Caki2 (cell line): ENCODE measurements at places on chromosomes 6 and 20.
A peak's percentile ranks its signal among the peaks of the same experiment; 100 is the strongest.

GRCh38 chr6:136549300-136550044, 750 bp downstream of the MAP7 start:
- peak; percentile 31 for DNase-seq

DNA sequence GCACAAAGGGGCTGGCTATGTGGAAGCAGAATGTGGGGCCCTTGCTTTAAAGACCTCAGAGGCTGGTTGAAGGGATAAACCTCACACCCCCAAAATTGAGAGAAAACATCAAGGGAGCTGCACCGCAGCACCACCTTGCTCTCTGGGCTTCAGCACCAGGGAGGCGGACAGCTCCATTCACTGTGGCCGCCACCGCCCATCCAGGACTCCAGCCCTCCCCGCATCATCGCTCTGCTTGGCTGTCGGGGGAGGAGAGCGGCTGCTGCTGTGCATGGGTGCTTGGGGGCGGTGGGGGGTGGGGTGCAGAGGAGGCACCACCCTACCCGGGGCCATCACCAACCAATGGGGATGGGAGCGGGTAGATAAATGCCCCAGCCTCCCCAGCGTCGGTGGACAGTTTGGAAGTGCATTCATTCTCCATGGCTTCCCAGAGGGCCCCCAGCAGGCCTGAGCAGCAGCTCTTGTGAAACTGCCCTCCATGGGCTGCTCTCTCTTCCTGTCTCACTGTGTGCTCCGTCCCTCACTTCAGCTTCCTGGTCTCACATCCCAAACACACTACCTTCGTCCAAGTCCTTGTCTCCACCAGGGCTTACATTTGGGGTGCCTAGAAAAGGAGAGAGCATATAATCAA, 75.7 kb upstream of the BHLHE23 start:
- DNase-seq = peak; percentile 54

DNA sequence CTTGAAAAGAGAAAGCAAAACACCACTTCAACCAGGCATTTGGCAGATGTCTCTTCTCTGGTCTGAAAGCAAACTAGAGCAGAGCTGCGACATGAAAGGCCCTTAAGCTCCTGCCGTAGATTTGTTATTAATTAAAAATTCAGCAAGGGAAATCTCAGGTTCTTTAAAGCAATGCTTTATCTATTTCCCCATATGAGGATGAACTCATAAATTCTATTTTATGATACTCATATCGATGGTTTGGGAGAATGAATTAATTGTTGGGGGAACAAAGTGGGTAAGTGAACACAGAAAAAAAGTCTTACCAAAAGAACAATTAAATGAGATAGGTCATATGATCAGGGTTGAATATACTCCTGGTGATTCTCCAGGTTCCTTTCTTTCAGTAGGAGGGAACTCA, 464.7 kb upstream of the SLC35B3 start:
- no peak for DNase-seq

DNA sequence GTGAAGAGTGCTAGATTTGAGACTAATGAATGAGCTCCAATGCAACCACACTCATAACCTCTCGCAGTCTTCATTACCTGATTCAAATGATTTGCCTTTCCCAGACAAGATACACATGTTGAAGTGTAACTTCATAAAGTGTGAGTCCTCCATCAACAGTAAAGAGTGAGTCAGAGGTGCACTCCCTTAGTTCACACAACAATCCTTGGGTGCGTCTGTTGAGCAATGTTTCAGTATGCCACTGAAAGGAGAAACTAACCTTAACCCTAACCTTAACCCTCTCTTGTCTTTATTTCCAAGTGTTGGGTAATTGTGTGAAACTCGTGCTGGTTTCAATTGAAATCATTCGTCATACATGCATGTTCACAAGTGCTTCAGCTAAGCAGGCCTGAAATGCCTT, 21.0 kb upstream of the RIN2 start:
- no peak for DNase-seq

DNA sequence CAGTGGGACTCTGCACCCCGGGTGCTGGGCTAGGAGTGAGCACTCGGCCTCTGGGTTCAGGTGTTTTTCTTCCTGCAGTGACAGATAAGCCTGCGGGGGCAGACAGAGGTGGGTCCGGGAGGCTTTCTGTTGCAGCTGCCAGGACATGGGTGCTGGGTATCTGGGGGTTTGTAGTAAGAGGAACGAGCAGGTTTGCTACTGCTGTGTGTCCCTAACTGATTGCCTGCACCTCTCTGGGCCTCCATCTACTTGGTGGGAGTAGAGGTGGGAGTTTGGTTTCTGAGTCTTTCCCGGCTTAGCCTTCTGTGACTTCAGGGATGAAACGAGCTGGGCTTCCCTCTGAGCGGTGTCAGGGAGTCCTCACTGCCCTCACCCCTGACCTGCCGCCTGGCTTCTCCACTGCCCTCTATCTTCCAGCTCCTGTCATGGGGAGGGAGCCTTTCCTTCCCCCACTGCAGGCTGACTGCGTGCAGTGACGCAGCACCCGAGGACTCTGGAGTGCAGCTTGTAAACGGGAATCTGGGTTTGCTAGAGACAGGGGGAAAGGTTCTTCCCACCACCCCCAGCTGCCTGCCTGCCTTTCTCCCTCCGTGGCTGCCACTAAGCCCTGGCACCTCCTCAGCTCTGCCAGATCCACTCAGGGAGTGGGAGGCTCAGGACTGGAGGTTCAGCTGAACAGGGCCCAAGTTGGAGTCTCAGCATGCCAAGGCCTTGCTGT, 6.7 kb downstream of the DLGAP4 start:
- DNase-seq = no peak

GRCh38 chr6:26170181-26170580, 83.0 kb downstream of the HFE start:
- DNase-seq = peak; percentile 29

DNA sequence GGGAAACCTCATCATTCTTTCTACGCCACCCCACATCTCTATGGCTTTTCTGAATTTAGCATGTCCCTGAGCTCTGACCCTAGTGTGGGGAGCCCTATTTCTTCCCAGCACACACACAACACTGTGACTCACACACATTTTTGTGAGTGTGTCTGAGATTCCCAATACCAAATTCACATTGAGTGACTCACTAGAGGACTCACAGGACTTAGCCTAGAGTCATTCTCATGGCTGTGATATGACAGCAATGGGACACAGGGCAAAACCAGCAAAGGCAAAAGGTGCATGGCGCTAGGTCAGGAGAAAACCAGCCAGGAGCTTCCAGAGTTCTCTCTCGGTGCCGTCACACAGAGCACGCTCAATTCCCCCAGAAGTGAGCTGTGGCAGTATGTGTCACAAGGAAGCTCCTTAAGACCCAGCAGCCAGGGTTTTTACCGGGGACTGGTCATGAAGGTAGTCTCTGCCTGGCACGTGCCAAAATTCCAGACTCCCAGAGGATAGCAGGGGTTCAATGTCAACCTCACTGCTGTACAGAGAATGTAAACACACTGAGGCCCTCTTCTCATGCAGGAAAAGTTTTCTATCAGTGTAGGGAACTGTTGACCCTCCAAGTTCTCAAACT, 6.2 kb downstream of the CSTL1 start:
- DNase-seq = peak; percentile 18

DNA sequence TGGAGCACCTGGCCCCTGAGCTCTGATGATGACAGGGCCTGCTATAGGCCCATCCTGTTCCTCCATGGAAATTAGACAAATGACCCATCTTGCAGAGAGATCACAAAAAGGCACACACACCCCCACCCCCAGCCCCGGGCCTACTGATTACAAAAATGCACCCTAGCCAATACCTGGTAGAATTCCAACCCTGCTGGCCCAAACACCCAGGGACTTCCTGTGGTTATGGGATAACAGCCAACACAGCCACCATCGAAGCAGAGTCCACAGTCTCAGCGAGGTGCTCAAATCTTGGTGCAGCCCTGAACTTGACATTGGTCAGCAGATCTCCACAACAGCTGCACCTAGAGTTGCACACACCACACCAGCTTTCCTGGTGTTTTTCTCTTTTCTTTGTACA, 17.0 kb downstream of the NCR2 start:
- DNase-seq = no peak

DNA sequence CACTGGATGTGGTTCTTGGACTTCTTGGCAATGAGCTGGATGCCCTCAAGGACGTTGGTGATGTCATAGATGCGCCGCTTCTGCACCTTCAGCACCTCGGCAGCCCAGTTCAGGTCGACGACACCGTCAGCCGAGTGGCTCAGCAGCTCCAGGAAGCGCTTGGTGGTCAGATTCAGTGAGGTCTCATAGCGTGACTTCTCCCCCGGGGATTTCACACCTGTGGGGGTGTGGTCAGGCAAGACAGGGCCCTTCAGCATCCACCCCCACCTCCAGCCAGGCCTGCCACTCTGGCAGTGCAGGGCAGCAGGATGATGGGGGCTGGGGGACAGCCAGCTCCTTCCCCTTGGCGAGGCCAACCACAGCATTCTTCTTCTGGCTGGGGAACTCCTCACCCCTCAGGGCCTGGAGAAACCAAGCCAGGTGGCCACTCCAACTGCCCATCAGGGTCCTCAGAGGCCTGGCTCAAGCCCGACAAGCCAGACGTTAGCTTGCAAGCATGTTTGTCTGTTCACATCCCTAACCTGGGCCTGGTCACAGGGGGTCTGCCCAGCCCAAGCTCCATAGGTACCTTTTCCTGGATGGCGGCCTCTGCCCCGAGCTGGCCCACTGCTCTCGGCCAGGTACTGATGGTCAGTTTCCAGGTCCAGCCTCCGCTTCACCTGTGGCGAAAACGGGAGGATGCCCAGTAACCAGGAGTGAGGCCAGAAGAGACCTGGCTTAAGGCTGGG, 5.7 kb upstream of the NECAB3 start:
- no peak for DNase-seq

GRCh38 chr6:115902436-115902835, 158.3 kb downstream of the FRK start:
- no peak for DNase-seq

DNA sequence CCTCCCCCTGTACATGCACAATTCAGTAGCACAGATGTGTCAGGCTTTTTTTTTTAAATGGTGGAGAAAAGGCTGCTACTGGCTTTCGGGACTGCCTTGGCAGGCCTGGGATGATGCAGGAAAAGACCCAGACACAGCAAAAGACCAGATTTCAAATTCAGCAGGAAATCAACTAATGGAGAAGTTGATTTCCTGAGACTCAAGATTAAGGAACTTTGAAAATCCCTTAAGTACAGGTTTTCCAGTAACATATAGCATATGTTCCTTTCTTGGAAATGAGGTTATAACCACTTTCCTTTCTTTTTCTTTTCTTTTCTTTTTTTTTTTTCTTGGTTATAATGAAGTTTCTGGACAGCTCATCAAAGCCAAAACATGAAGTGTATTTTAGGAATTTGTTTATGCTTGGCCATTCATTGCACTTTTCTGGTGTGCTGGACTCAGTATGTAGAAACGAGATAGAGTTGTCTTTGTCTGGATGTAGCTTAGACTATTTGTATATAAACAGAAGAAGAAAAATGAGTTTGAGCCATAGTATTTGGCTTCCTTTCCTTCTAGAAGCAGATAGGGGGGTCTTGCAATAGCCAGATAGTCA, 119.4 kb downstream of the SASH1 start:
- DNase-seq = no peak

DNA sequence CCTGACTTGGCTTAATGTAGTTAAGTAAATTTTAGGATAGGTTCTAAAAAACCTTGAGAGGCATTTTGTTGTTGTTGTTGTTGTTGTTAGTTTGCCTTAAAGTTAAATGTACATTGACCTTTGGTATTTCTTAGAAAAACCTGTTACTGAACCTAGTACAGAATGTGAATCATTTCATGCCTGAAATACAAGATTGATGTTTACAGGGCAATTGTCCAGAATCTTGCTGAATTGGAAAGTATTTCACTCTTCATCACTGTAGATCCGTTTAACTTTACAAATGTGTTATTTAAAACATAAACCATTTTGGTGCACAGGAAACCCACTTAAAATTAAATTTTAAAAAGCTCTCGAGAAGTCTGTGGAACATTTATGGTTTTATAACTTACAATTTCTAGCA, 75.0 kb downstream of the CEP57L1 start:
- DNase-seq = no peak

DNA sequence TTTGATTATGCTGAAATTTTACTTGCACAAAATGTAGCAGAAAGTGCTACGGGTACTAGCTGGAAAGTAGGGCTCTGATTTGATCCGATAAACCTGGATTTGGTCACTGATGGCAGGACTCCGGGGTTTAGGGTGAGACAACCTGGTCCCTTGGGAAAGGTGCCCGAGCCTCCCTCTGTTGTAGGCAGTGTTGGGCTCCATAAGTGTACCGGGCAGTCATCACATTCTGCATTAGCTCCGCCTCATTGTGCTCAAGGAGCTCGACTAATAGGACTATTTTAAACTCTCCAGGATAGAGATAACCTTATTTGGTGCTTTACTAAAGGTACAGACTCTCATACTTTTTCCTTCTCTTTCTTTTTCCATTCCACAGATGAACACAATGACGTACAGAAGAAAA, 117.6 kb downstream of the UTRN start:
- no peak for DNase-seq

GRCh38 chr20:51195419-51195901, 172.6 kb upstream of the KCNG1 start:
- peak; percentile 81 for DNase-seq

DNA sequence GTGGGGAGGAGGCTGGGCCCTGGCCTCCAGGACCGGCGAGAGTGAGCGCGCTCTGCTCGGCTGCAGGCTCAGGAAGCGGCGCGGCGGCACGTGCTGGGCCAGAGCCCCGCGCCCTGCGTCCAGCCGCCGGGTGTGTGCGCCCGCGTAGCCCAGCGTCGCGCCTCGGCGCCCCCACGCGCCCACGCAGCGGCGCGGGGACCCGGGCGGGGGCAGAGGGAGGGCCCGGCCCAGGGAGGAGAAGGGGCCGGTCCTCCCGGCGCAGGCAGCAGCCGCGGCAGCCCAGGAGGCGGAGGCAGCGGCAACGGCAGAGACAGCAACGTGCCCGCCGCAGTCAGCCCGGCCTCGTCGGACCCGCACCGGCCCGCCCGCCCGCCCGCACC, at the start of gene EYA2:
Gene EYA2 (plus strand): TSS at position 265 of the 380 bp plus-strand sequence. CDS start 95,168 bp downstream, outside the sequence.
- DNase-seq = no peak

DNA sequence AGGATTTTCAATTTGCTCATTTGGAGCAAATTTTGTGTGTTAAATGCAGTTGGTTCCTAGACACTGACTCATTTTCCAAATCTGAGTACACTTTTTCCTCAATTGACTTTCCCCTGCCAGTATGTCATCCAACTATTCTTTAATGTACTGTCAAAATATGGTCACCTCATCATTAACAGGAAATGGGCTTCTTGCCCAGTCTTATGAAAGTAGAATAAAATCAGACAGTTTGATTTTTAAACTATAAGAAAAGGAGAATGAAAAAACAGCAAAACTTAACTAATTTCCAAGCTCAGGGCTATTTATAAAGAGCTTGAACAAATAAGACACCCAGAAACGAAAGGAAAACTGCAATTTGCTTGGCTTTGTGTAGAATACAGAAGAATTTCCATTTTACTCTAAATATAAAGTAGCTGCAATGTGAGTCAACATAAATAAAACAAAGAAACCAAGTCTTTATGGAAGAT, 43.7 kb upstream of the RAB23 start:
- no peak for DNase-seq

GRCh38 chr6:36936824-36937223, 17.7 kb upstream of the PI16 start:
- no peak for DNase-seq

DNA sequence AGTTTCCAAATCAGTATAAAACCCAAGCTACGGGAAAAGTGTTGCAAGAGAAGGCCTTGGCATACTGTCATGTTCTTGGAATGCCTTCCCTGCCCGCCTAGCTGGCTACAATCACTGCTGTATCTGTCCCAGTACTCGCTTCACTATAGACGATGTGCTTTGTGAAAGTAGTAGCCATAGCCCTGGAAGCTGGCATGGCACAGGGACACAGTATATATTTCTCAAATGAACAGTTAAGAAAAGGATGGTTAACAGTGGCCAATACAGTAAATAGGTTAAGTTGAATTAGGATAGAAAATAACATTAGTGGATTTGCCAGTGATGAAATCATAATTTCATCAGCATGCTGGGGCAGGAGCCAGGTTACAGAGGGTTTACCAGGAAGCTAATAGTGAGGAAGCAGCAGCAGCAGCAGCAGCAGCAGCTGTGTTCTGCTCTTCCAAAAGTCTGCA, 499.3 kb downstream of the CDKAL1 start:
- no peak for DNase-seq
